ENCODE measurements at places on chromosomes 11 and 22.

- DNase-seq, result no peak
These were observed 162.3 kb upstream of the GRK3 start for GRCh38 chr22:25402160-25402500.

- DNase-seq, result peak; percentile 41
These were observed 19.7 kb downstream of the CDPF1 start for GRCh38 chr22:46230262-46230901.

GRCh38 chr11:93984196-93984567 is 37.0 kb upstream of the HEPHL1 start:
- no peak for DNase-seq

DNA sequence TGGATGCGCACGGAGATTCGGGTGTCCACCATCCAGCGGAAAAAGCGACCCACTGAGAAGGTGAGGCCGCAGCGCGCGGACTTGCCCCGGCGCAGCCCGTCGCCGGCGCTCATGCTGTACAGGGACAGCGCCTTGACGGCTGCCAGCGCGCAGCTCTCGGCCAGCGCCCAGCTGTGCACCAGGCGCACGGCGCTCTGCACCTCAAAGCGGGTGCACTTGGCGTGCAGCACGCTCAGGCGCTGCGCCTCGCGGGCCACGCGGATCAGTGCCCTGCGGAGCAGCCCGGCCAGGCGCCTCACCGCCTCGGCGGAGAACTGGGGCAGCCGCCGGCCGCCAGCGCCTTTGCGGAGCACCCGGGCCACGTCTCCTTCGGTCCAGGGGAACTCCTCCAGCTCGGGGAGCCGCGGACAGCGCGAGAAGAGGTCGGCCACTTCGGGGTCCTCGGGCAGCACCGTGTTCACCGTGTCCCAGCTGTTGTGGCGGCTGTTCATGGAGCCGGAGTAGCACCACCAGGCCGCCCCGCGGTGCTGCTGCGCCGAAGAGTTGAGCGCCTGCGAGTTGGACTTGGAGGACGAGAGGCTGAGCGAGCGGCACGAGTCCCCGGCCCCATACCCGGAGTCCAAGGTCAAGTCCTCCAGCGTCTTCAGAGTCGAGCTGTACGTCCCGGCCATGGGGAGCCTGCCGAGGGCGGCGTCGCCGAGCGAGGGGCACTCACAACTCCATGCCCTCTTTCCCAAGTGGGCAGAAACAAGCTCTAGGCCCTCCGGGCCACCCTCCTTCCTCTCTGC is 703 bp downstream of the ABTB2 start:
- DNase-seq, result peak; percentile 3

DNA sequence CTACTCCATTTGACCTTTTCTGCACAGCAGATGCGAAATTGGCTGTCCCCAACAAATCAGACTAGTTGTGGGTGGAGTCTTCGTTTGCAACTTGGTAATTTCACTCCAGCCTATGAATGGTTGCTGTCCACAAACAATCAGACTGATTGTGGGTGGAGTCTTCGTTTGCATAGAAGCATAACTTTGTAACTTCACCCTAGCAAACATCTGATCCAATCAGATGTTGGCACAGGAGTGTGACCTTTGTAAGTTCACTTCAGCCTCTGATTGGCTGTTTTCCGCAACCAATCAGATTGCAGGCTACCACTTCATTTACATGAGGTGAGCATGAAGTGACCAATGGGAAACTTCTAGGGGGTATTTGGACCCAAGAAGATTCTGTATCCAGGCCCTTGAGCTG is 16.3 kb upstream of the CABP2 start:
- DNase-seq, result no peak

GRCh38 chr11:2275334-2276279 is 5.2 kb upstream of the ASCL2 start:
- no peak for DNase-seq

- no peak for DNase-seq
These were observed 450.1 kb upstream of the B3GAT1 start for GRCh38 chr11:134862105-134862502.

DNA sequence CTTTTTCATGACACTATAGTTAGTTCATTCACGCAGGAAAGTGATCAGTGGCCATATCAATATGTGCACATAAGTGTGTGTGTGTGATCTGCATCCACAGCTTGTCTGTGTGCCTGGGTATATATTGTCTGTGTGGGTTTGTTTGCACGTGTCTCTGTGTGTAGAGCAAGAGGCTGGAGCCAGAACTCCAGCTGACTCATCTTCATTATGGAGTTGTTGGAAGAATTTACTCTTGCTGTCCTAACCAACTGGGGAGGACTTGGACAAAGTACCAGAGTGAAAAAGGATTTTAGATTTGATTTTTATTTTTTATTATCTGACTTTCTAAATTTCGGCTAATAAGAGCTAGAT is 63.9 kb downstream of the TP53I11 start:
- DNase-seq, result no peak

DNA sequence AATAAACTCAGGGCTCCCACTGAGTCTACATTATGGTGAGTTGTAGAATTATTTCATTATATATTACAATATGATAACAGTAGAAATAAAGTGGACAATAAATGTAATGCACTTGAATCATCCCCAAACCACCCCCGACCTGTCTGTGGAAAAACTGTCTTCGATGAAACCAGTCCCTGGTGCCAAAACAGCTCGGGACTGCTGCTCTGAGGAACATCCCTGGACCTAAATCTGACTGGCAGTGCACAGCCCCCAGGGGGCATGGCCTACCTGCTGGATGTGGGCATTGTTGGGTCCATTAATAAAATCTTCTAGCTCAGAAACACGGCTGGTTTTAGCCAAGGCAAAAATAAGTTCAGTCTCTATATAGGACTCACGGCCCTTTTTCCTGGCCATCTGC is 29.3 kb upstream of the SLC25A1 start:
- no peak for DNase-seq

GRCh38 chr11:59208956-59209355 is 3.8 kb downstream of the MPEG1 start:
- DNase-seq, result no peak

DNA sequence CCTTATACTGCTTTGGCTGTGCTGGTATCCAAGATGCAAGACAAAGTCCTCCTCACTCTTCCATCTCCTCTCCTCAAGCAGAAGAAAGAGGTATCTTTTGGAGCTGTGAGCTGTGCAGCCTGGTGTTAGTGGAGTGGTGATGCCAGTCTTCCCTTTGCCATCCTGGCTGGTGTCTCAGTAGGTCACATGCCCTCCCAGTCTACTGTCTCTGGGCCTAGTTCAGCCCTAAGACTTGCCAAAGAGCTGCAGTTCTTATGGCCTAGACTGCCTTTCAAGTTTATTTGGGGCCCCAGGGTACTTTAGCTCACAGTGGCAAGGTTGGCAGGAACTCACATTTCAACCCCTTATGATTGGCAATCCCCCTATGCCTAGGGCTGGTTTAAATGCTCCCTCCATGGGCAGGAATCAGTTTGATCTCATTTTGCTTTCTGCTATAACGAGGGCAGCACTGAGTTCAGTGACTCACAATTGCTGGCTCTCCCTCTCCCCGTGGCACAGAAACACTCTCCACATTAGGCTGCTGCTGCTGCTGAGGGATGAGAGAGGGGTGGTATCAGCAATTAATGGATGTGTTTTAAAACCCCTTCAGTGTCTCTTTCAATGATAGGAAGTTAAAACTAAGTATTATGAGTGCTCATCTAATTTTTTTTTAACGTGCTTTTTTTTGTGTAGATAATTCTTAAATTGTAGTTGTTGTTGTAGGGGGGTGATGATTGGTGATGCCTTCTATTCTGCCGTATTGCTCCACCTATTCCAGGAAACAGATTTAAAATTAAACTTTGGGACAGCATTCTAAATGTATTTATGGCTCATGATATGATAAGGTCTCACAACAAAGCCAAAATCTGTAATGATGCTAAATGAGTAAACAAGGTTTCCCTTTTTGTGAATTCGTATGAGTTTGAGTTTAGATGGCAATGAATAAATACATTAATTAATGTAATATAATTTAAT is 1295.0 kb downstream of the JRKL start:
- no peak for DNase-seq

DNA sequence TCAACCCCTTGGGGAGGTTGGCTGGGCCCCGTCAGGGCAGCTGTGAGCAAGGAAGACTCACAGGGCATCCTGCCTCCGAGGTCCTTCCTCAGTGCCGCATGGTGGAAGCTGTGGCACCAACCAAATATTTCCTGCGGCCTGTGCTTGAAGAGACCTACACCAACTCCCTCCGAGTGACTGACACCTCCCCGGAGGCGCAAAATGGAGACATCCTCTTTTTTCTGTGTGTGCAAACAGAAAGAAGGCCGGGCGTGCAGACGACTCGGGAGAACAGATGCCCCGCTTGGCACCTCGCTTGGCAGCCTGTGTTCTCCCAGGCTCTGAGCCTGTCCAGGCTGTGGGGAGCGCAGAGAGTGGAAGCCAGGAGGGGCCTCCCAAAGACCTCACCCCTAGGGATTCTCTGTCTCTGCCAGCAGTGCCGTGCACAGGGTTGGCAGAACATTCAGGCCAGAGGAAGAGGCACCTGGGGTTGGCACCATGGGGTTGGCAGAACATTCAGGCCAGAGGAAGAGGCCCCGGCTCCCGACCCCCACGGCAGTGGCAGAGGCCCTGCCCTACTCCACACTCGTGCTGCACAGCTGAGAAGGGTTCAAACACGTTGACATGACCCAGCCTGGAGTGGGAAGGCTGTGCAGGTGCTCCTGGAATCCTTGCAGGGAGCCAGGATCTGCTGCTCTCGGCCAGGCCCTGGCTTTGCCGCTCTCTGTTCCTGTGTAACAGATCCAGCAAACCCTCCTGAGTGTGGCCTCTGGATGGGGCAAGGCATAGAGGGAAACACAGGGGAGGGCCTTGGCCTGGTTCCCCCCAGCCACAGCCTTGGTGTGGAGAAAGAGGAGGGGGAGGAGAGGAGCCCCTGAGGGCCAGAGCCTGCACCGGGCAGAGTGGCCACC is 805.5 kb downstream of the BRD1 start:
- peak; percentile 81 for DNase-seq

DNA sequence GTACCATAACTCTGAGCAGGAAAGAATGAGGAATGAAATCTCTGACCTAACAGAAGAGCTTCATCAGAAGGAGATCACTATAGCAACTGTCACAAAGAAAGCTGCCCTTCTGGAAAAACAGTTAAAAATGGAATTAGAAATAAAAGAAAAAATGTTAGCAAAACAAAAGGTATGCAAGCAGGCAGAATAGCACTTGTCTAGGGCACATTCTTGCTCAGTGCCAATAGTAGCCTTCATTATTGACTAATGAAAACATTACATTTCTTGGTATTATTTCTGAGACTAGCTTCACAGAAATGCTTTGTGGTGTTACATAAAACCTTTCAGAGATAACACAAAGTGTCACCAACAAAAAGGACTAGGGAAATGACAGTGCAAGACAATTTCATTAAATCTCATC is 63.9 kb downstream of the DEUP1 start:
- DNase-seq, result no peak

- no peak for DNase-seq
These were observed 5.3 kb upstream of the NAA40 start for GRCh38 chr11:63933459-63933858.

DNA sequence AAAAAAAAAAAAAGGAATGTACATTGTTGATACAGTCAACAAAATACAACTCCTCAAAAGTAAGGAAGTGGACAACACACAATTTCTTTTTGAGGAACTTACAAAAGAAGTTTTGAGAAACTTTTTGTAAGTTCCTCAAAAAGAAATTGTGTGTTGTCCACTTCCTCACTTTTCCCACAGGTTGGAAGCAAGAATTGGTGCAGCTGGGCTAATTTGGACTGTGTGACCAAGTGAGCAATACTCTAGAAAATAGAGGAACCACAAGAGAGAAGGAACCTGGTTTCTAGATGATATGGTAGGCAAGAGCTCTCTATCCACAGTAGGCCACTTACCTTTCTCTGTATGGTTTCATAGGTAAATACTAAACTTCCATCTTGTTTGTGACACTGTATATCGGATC is 1053.8 kb downstream of the LRRC4C start:
- no peak for DNase-seq

DNA sequence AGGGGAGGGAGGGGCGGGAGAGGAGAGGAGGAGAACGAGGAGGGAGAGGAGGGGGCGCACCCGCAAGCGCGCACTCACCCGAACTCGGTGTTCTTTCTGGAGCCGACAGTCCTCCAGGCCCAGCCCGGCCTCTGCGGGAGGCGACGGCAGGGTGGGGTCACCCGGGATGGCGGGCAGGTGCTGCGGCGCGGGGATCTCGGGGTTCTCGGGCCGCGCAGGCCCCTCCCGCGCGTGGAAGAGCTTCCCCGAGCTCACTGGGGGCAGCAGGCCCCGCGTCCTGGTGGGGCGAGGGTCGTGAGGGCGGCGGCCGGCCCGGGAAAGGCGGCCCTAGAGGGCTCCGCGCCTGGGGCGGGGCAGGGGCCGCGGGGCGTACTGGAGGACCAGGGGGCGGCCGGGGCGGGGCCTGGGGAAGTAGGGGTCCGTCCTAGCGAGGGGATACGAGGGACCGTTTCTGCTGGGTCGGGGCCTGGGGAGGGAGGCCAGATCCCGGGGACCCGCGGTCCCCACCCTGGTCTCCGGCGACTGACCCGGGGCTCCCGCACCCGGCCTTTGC is 5.2 kb downstream of the LMNTD2 start:
- DNase-seq, result no peak

DNA sequence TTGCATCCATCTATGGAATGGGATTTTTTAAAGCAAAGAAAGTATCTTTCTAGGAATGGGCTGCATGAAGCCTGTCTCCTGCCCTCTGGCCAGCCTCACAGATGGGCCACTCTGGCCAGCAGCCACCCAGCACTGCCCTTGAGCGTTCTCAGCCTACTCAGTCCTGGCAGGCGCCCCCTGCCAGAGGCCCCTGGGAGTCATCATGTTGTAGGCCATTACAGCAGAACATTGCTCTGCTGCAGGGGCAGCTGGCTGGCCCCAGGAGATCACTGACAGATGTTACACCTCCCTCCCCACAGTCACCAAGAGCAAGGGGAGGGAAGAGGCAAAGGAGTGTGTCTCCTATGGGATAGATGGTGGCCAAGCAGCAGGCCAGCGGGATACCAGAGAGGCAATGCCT is 363.7 kb downstream of the NXPE2 start:
- peak; percentile 54 for DNase-seq

- no peak for DNase-seq
These were observed 809.1 kb downstream of the DLG2 start for GRCh38 chr11:84817998-84818397.

- no peak for DNase-seq
These were observed 48.3 kb downstream of the TCF20 start for GRCh38 chr22:42222140-42222539.

- DNase-seq, result no peak
These were observed 96.9 kb downstream of the TRMU start for GRCh38 chr22:46432164-46433068.

GRCh38 chr11:59106363-59107336 is at the start of gene FAM111B:
FAM111B (plus strand) TSS chr11:59107237; CDS start chr11:59109626, 2,389 bp downstream.
- DNase-seq, result peak; percentile 59

- DNase-seq, result peak; percentile 83
These were observed 32.4 kb downstream of the NF2 start for GRCh38 chr22:29635734-29636357.

- peak; percentile 61 for DNase-seq
These were observed 151.8 kb upstream of the TTC12 start for GRCh38 chr11:113162592-113162962.
